ENCODE measurements at places on chromosomes 16 and 17.

GRCh38 chr16:9007177-9007794, 43.6 kb upstream of the USP7 start:
- DNase-seq, result peak; percentile 18

DNA sequence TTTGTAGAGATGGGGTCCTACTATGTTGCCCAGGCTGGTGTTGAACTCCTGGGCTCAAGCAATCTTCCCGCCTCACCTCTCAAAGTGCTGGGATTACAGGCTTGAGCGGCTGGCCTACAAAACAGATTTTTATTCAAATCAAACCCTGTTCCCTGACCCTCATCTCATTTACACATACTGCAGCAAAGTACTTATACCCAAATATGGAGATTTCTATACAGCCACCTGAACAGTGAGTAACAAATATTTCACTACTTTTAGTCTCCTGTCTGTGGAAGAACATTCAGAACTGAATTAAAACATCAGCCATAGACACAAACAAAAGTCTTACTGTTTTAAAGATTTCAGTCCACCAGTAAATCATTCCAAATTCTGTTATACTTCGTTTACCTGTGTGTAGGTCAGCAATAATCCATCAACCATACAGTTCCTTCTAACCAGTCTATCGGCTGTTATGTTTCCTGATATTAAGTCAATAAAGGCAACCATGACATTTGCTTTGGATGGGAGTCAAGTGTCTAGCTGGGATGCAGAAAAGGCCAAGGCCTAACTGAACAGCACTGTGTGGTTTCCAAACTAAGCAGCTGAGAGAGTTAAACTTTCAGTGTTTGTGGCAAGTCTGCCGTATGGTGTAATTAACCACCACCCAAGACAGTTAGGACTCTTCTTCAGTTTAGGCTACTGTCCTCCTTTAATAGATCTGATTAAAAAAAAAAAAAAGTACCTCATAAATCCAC, 22.3 kb downstream of the ERN1 start:
- no peak for DNase-seq

DNA sequence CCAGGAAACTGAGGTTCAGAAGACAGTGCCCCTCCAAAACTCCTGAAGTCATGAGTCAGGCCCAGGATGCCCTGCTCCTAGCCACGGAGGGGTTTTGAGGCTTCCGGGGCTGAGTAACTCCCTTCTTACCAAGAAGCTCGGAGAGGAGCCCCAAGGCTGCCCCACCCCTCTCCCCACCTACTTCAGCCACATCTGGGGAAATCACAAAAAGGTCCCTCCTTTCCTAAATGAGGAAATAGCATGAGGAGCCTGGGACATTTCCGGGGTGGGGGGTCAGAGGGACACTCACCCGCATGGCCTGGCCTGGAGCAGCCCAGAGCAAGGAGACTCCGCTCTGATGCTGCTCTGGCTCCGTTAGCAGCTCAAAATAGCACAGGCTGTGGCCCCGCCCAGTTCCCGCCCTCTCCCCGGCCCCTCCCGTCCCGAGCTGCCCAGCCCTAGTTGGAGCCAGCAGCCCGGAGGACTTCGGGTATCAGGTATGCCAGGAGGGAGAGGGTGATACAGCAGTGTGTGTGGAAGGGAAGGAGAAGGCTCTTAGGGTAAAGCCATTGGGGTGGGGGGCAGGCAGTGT, 40.1 kb downstream of the MYO18A start:
- peak; percentile 68 for DNase-seq

- DNase-seq, result no peak
Observed at GRCh38 chr16:78639775-78640174, 540.3 kb downstream of the WWOX start.

GRCh38 chr16:14419817-14420216, 210.2 kb downstream of the PARN start:
- DNase-seq, result no peak

DNA sequence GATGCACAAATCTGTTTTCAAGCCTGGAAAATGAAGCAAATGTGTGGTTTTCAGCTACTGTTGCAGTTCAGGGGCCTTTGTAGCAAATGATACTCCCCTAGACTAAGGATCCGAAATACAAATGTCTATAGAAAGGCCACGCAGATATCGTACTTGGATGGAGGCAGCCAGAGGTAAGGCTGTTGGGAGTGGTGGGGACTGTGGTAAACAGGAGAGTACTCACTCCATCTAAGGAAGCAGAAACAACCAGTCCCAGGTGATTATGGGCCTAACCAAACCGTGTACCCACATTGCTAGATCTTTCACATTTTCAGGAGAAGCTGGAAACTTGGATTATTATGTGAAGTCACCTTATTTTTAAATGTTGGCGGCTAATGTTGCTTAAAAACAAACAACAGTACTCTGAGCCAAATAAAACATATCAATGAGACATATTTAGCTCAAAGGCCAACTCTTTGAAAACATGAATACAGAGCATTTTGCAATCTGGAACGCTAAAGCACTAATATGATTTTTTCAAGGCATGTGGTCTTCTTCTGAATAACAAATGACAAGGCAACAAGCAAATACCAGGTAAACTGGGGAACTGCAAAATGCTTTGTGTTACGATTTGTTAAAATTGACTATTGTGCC, 110.1 kb downstream of the YPEL2 start:
- DNase-seq, result no peak

- peak; percentile 93 for DNase-seq
Observed at GRCh38 chr17:7842380-7843256, 8.6 kb downstream of the KDM6B start.

- no peak for DNase-seq
Observed at GRCh38 chr16:81333356-81333755, 18.6 kb downstream of the GAN start.

DNA sequence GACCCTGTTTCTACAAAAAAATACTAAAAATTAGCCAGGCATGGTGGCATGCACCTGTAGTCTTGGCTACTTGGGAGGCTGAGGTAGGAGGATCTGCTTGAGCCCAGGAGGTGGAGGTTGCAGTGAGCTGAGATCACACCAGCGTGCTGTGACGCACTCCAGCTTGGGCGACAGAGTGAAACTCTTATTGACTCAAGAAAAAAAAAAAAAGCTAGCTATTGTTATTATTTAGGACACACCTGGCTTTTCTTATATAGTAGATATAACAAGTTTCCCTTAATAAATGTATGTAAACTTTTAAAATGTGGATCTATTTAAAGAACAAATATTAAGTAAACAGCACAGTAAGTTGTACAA, 1.8 kb downstream of the RABEP2 start:
- DNase-seq, result no peak

DNA sequence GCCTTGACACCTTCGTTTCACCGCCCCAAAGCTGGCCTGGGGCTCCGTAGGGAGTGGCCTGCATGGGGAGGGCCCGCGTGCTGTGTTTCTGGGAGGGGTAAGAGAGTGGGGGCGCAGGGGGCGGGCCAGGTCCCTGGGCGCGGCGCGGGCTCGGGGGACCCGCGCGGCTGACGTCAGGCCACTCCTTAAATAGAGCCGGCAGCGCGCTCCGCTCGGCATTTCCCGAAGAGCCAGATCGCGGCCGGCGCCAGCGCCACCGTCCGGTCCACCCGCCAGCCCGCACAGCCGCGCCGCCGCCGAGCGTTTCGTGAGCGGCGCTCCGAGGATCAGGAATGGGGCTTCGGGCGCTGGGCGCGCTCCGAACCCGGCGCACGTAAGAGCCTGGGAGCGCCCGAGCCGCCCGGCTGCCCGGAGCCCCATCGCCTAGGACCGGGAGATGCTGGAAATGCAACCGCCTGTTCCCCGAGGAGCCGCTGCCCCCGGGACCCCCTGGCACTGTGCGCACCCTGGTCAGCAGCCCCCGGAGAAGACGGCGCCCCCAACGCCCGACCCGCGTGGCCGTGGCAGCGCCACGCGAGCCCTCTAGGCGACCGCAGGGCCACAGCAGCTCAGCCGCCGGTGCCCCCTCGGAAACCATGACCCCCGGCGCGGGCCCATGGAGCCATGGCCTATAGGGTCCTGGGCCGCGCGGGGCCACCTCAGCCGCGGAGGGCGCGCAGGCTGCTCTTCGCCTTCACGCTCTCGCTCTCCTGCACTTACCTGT, at the start of gene HS3ST2:
TSS of gene HS3ST2 (plus strand) at position 215 of the 763 bp plus-strand sequence. CDS start at position 664, 449 bp downstream.
- peak; percentile 0 for DNase-seq

DNA sequence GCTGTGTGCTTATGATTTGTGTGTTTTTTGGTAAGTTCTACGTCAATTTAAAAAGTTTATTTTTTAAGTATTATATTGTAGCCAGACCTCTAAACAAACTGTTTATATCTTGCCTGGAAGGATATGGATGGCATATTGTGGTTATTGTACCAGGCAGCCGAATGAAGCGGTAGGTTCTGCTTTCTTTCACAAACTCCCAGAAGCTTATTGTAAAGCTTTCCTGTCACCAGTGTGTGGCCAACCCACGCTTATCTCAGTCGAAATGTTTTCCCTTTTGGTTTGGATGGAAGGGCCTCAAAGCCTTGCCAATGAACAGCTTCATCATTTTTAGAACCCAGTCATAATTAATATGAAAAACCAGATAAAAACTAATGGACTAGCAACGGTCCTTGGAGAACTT, 53.1 kb downstream of the CYB5B start:
- DNase-seq, result peak; percentile 58

DNA sequence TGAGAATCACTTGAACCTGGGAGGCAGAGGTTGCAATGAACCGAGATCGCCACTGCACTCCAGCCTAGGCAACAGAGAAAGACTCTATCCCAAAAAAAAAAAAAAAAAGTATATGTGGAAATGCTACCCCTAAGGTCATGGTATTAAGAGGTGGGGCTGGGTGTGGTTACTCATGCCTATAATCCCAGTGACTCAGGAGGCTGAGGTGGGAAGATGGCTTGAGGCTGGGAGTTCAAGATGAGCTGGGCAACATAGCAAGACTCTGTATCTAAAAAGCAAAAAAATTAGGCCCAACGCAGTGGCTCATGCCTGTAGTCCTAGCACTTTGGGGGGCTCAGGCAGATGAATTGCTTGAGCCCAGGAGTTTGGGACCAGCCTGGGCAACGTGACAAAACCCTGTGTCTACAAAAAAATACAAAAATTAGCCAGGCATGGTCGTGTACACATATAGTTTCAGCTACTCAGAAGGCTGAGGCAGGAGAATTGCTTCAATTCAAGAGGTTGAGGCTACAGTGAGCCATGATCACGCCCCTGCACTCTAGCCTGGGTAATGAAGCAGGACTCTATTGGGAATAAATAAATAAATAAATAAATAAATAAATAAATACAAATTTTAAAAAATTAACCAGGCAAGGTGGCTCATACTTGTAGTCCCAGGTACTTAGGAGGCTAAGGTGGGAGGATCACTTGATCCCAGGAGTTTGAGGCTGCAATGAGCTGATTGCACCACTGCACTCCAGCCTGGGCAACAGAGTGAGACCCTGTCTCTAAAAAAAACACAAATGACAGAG, 32.3 kb upstream of the NUFIP2 start:
- no peak for DNase-seq

DNA sequence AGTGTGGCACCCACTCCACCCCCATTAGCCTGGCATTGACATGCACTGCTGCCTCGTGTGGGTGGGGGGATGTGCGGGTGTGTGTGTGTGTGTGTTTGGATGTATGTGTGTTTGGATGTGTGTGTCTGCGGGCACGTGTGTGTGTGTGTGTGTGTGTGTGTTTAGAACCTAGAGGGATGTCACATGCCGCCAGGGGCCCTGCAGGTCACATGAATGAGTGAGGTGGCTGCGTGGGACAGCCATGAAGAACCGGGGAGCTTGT, 9.0 kb downstream of the KATNB1 start:
- no peak for DNase-seq

DNA sequence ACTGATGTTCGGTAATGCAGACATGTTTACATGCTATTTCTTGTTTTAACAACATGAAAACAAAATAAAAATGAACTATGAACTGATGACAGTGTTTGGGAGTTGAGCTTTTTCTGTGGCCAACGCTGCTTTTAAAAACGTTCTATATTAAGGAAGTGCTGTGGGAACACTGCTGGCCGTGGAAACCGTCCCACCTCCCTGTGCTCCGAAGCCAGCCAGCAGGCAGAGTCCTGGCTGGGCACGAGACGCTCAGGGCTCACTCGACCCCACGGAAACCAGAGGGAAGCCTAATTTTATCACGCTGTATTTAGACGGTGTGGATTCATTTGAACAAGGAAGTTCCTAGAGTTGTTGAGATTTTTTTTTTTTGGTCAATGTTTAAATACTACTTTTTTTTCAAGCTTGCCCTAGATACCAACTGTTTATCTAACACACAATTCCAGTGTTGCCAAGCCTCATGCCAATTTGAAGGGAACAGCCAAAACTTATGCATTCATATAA, 25.8 kb downstream of the ADCY9 start:
- peak; percentile 49 for DNase-seq

- DNase-seq, result peak; percentile 35
Observed at GRCh38 chr17:31678431-31678830, 180.6 kb downstream of the COPRS start.

DNA sequence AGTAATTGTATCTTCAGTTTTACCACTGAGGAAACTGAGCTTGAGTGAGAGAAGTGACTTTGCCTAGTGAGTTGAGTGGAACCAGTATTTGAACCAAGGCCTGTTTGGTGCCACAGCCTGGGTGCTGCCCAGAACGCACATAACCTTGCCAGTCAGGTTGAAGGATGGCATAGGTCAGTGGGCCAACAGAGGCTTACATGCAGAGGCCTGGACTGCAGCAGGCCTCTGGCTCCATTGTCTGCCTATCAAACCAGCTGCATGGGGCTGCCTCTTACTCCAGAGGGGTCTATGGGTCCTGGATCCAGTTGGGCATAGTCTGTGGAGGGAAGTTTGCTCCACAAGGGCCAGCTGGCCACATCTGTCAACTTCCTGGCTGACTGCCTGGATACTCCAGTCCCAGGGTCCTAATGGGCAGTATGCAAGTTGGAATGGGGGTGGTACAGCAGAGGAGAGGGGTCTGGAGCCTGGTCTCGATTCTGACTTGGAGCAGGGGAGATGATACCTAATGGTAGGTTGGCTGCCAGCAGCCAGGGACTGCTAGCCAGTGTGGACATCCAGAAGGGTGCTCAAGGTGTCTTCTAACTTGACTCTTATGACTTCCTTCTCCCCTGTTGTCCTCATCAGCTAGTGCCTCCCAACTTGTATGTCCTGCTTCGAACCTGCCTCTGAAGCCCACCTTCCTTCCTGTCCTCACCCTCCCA, 11.1 kb upstream of the RNF112 start:
- no peak for DNase-seq

DNA sequence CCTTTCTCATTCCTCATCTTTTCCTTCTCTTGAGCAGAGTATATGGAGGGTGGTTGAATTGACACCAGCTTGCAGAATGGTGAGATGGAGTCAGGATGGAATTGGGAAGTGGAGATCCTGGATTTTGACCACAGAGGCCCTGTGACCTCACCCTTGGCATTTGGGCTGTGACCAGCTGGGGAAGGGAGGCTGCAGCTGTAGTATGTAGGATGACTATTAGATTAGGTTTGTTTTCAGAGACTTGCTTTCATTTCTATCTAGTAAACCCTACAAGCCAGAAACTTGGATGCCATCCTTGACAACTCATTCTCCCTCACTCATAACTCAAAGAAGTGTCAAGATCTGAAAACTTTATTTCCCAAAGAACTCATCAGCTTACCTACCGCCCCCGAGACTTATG, 5.9 kb downstream of the GNGT2 start:
- no peak for DNase-seq

GRCh38 chr16:530111-530817, 2.8 kb downstream of the CAPN15 start:
- no peak for DNase-seq

GRCh38 chr17:40558890-40559563, 6.2 kb downstream of the CCR7 start:
- peak; percentile 64 for DNase-seq

All from cardiac fibroblast (primary cell).